ENCODE measurements at places on chromosomes 5 and 9. TPM values are rescaled to one million over a fixed set of nuclear protein-coding genes. Genes with fewer than 3 reads are reported as not detected.

DNA sequence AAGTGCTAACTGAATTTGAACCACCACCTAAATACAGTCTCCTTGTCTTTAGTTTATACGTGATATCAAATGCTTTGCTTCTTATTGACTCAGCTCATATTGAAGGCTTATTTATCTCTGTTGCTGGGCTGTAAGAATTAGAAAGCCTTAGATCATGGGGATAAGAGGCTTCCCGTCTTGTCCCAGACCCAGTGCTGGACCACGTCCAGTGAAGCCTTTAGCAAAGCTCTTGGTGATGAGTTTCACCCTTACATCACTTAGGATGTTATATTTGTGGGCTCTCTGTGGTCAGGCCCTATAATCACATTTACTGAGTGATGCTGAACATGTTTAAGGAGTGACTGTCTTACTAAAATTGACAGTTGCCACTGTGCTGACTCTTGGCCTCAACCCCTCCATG is 11.2 kb downstream of the FAM240B start:
- no peaks in the 10 kb centered on the region for H3K27me3 ChIP-seq
- no peak overlapping the region for H3K27ac ChIP-seq
- H3K36me3 ChIP-seq: no peaks in the 10 kb centered on the region

PSD2 gene
- not detected for total RNA-seq

SLC6A19 gene
- not detected for total RNA-seq

- H3K27me3 ChIP-seq: no peaks in the 10 kb centered on the region
- DNase-seq: no peak
- no peaks in the 10 kb centered on the region for H3K4me1 ChIP-seq
- no peak overlapping the region for H3K4me3 ChIP-seq
- no peak overlapping the region for H3K27ac ChIP-seq
Measured at GRCh38 chr5:178385496-178385890, 152.9 kb upstream of the PHYKPL start.

SPZ1 gene
- not detected for total RNA-seq

GGTA1 gene
- total RNA-seq: not detected

DNA sequence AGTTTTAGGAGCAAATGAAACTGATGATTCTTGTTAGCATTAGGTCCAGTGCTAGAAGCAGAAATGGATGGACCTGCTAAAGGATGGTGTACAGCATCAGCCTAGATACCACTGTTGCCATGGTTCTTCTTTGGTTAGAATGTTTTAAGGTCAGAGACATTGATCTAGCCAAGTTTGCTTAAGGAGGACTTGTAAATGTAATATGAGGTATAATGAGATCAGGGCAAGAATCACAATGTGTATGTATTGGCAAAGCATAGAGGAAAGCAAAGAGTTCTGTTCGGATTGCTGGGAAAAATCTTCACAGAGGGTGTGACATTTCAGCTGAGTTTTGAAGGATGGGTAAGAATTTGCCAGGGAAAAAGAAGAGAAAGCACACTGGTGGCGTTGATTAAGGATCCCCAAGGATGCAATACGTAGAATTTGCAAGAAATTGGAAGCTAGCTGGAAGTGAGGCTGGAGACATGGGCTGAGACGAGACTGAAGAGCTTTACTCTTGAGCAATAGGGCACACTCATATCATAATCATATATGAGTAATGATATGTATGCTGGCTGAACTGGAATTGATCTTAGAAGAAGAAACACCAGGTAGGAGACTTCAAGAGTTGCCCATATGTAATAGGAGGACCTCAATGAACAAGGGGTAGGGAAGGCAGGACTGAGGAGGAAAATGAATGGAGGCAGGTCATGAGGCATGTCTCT is 102.0 kb downstream of the ZNF462 start:
- DNase-seq: no peak
- no peak overlapping the region for H3K27ac ChIP-seq
- no peaks in the 10 kb centered on the region for H3K36me3 ChIP-seq
- H3K4me3 ChIP-seq: no peak overlapping the region
- H3K4me1 ChIP-seq: peaks cover 4% of the 10 kb centered on the region

UBAP1 gene
- 39.7 TPM for total RNA-seq

- H3K36me3 ChIP-seq: no peaks in the 10 kb centered on the region
- H3K4me1 ChIP-seq: no peaks in the 10 kb centered on the region
- H3K27me3 ChIP-seq: no peaks in the 10 kb centered on the region
- no peak overlapping the region for H3K27ac ChIP-seq
Measured at GRCh38 chr5:125865166-125865815, 557.9 kb upstream of the GRAMD2B start.

GRCh38 chr9:14923701-14924100 is 13.5 kb upstream of the FREM1 start:
- no peaks in the 10 kb centered on the region for H3K4me1 ChIP-seq
- no peak for DNase-seq
- H3K27ac ChIP-seq: no peak overlapping the region
- no peaks in the 10 kb centered on the region for H3K36me3 ChIP-seq

PNPLA7 gene
- total RNA-seq: 2.4 TPM

GRCh38 chr5:172004824-172005237 is 1.6 kb downstream of the FBXW11 start:
- peak overlapping the region; percentile 97 for H3K27ac ChIP-seq
- no peaks in the 10 kb centered on the region for H3K36me3 ChIP-seq
- H3K4me1 ChIP-seq: peaks cover 62% of the 10 kb centered on the region
- H3K4me3 ChIP-seq: peak overlapping the region; percentile 100
- no peak for DNase-seq

GRCh38 chr9:98852961-98853360 is 45.5 kb downstream of the GALNT12 start:
- no peaks in the 10 kb centered on the region for H3K36me3 ChIP-seq
- no peak overlapping the region for H3K4me3 ChIP-seq
- H3K27ac ChIP-seq: no peak overlapping the region
- H3K27me3 ChIP-seq: no peaks in the 10 kb centered on the region

- H3K36me3 ChIP-seq: no peaks in the 10 kb centered on the region
- DNase-seq: no peak
- no peak overlapping the region for H3K27ac ChIP-seq
- no peaks in the 10 kb centered on the region for H3K27me3 ChIP-seq
- no peak overlapping the region for H3K4me3 ChIP-seq
Measured at GRCh38 chr5:15384176-15384575, 115.8 kb upstream of the FBXL7 start.

- no peak overlapping the region for H3K27ac ChIP-seq
- DNase-seq: no peak
- H3K27me3 ChIP-seq: no peaks in the 10 kb centered on the region
- H3K4me1 ChIP-seq: no peaks in the 10 kb centered on the region
- no peaks in the 10 kb centered on the region for H3K36me3 ChIP-seq
Measured at GRCh38 chr5:8013948-8014710, 145.2 kb downstream of the MTRR start.

ANKRD31 gene
- 0.66 TPM for total RNA-seq

ZNF454 gene
- total RNA-seq: not detected

DNA sequence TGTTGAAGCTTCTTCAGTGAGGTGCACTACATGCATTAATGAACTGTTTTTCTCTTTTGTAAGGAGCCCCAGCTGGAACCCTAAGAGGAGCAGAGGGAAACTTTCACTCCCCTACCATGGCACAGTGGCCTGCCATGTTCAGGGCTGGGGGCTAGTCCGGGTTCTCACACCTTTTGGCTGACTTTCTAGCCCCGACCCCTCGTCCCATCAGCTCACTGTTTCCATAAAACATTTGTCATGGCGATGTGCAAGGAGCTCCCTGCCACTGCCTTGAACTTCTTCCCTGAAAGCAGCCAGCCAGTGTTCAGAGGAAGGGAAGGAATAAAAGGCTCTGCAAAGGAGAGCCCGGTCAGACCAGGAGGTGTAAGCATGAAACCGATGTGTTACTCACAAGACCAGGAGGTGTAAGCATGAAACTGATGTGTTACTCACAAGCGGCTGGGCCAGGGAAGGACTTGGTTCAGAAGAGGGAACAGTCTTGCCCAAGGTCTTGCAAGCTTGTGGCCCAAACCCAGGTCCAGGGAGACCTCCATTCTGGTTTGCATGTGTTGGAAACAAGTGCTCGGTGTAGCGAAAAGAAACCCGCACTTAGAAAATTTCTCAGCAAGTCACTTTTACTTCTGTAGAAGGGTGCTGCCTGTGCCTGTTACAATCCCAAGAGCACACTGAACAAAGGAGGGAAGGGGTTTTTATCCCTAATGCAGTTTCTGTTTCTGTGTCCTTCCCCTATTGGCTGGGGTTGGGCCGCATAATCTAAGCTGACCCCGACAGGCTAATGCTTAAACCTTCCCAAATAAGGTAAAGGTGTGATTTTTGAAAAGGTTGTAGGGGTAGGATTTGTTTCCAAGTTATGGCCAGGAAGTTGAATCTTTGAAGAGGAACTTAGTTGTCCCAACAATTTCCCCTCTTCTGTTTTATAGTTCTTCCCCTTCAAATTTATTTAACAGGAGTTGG is 3.4 kb upstream of the ABO start:
- H3K27me3 ChIP-seq: no peaks in the 10 kb centered on the region
- no peaks in the 10 kb centered on the region for H3K4me1 ChIP-seq
- no peak for DNase-seq
- H3K27ac ChIP-seq: no peak overlapping the region
- no peaks in the 10 kb centered on the region for H3K36me3 ChIP-seq

DNA sequence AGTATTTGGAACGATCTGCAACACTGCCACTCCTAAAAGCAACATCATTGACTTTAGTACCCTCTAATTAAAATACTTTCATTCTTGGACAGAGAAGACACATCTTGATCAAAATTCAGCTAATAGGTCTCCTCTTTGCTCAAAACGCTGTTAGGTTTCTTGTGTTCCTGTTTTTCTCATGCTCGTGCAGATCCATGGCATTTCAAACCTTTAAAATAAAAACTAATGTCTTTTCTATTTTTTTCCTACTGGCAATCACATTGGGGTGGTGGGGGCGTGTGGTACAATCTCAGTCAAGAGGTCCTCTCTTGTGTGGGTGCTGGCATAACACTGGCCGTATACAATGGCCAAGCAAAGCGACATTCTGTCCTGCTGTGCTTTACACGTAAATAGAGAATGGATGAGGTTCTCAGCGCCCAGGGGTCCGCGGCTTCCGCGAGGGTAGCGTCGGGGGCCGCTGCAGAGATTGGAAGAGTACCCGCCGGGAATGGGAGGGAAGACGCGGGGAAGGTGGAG is 315 bp upstream of the GPR150 start:
- no peak for DNase-seq
- H3K36me3 ChIP-seq: no peaks in the 10 kb centered on the region
- no peaks in the 10 kb centered on the region for H3K27me3 ChIP-seq
- no peak overlapping the region for H3K27ac ChIP-seq
- H3K4me3 ChIP-seq: peak overlapping the region; percentile 72

DNA sequence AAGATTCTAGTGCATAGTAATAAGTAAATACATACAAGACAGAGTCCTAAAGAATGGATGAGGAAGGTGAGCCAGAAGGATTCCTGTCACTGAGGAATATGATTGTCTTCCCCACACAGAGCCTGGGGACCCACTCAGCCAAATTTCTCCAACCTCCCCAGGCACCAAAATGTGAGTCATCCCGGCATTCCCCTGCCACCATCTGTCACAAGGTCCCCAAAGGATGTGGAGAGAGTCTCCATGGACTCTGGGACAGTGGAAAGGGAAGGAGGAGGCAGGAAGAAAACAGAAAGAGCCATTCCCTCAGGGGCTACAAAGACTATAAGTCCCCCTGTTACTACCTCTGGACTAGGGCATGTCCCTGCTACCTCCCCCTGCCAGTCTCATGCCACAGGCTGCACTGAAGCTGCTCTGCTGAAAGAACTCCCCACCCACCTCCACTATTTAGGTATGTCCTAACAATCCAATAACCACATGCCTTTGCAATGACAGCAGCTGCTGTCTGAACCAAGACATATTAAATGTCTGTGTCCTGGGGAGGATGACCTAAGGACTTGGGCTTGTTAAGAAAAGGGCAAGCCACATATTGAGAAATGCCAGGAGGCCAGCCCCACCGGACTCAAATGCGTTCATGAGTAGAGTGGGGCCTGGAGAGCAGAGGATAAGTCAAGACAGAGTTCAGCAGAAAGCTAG is 10.7 kb upstream of the OR5C1 start:
- H3K27ac ChIP-seq: no peak overlapping the region
- no peaks in the 10 kb centered on the region for H3K36me3 ChIP-seq
- no peak for DNase-seq
- H3K27me3 ChIP-seq: no peaks in the 10 kb centered on the region
- H3K4me3 ChIP-seq: no peak overlapping the region

- no peaks in the 10 kb centered on the region for H3K27me3 ChIP-seq
- no peak overlapping the region for H3K4me3 ChIP-seq
- H3K4me1 ChIP-seq: peaks cover 5% of the 10 kb centered on the region
- H3K27ac ChIP-seq: no peak overlapping the region
- H3K36me3 ChIP-seq: peaks cover 27% of the 10 kb centered on the region
Measured at GRCh38 chr9:86020731-86021130, 78.6 kb downstream of the GOLM1 start.

ZNF608 gene
- total RNA-seq: not detected

- H3K27ac ChIP-seq: no peak overlapping the region
- no peaks in the 10 kb centered on the region for H3K4me1 ChIP-seq
- H3K4me3 ChIP-seq: no peak overlapping the region
- no peak for DNase-seq
- H3K27me3 ChIP-seq: no peaks in the 10 kb centered on the region
- no peaks in the 10 kb centered on the region for H3K36me3 ChIP-seq
Measured at GRCh38 chr5:15073453-15073852, 201.9 kb upstream of the ANKH start.

ISL1 gene
- total RNA-seq: not detected

CMYA5 gene
- 0.16 TPM for total RNA-seq

DNA sequence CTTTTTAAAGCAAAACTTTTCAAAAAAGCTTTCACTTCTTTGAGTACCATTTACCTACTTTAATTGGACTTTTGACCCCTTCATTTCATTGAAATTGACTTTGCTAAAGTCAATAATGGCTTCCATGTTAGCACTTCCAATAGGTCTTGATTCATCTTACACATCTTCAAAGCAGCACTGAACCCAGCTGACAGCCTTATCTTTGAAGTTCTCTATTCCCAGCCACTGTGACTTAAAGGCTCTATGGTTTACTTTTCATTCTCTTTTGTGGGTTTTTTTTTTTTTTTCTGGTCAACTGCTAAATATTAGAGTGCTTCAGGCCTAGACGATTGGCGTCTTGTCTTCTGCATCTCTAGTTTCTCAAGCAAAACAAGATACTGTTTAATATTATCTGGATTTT is 385.0 kb downstream of the CTNND2 start:
- no peaks in the 10 kb centered on the region for H3K27me3 ChIP-seq
- no peaks in the 10 kb centered on the region for H3K4me1 ChIP-seq
- DNase-seq: no peak
- no peaks in the 10 kb centered on the region for H3K36me3 ChIP-seq
- no peak overlapping the region for H3K27ac ChIP-seq
- H3K4me3 ChIP-seq: no peak overlapping the region

- no peaks in the 10 kb centered on the region for H3K36me3 ChIP-seq
- H3K27me3 ChIP-seq: no peaks in the 10 kb centered on the region
- H3K27ac ChIP-seq: no peak overlapping the region
- H3K4me3 ChIP-seq: no peak overlapping the region
- DNase-seq: peak; percentile 29
- no peaks in the 10 kb centered on the region for H3K4me1 ChIP-seq
Measured at GRCh38 chr9:133942206-133942975, 49.7 kb downstream of the VAV2 start.

TSSK1B gene
- not detected for total RNA-seq

ITK gene
- total RNA-seq: 150 TPM
